ENCODE measurements at places on chromosomes 1 and 21. TPM values are rescaled to one million over a fixed set of nuclear protein-coding genes. Genes with fewer than 3 reads are reported as not detected.
A peak's percentile ranks its signal among the peaks of the same experiment; 100 is the strongest.

- no peak for DNase-seq
Observed at GRCh38 chr1:247273013-247273412, 17.1 kb downstream of the VN1R5 start.

DNA sequence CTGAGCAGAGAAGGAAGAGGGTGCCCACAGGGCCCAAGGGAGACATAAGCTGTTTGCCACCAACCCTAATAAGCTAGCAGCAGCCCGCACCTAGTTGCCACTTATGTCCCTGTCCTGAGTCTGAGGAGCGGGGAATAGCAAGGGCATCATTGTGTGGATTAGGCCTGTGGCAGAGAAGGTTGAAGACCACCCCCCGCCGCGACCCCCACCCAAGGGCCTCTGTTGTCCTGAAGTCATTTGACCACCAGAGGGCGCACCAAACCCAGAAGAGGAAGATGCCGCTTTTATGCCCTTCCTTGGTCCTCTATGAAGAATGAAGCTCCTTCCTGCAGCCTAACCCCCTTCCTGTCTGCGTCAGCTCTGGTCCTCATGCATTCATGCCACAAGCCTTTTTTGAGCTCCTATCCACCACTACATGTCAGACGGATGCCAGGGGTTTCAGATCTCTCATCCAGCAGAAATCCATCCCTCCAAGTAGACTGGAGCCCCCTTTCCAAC is 16.6 kb downstream of the RHBG start:
- peak; percentile 55 for DNase-seq

- no peak for DNase-seq
Observed at GRCh38 chr1:181451661-181452230, 31.6 kb upstream of the CACNA1E start.

The SLC44A5 gene
- 8.0 TPM for total RNA-seq

GRCh38 chr1:204970937-204971336 is 72.1 kb upstream of the CNTN2 start:
- DNase-seq, result no peak

The FMOD gene
- total RNA-seq, result not detected

The HAO2 gene
- total RNA-seq, result not detected

GRCh38 chr1:14952626-14953314 is 200.8 kb upstream of the TMEM51 start:
- DNase-seq, result peak; percentile 96

DNA sequence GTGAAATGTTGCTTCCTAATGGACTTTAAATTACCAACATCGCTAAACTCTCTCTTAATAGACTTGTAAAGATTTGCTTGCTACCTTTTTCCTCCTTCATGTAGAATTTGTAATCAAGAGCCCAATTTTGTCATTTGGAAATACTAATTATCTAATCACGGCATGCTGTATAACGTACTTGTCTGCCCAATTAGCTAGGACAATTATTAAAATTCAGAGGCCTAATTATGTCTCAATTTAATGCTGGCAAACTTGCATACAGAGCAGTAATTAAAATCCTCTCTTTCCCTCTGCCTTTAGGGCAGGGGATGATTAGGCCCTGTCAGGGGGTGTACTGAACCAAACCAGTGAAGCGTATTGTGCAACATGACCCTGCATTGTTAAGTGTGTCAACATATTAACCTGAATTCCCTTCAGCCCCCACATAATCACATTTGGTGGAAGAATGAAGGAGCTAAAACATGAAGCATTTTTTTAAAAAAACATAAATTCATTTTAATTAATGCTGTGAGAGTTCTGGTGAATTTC is 137.4 kb upstream of the BARHL2 start:
- no peak for DNase-seq

- DNase-seq, result no peak
Observed at GRCh38 chr1:22773981-22774832, 63.6 kb downstream of the EPHB2 start.

DNA sequence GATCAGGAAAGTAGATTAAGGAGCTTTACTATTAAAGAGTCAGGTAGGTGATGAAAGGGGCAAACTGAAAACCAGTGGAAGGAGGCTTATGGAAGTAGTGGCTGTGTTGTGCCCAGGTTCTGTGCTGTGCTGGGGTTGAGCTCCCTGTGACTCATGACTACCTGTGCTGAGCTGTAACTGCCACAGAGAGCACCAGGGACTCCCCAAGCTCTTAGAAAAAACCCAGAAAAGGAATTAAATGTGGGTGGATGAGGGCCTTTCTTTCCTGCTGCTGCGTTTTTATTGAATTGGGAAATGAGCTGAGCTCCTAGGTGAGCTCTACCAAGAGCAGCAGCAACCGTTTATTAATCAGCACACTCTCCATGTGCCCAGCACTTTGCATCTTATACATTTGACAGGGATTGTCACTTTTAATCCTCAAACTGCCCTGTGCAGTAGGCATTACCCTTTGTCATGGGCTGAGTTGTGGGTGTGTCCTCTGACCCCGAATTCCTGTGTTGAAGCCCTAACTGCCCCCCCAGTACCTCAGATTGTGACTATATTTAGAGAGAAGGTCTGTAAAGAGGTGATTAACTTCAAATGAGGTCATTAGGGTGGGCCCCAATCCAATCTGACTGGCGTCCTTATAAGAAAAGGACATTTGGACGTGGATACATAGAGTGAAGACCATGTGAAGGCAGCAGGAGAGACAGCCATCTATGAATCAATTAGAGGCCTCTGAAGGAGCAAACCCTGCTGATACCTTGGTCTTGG is 65.4 kb downstream of the AK4 start:
- DNase-seq, result no peak

GRCh38 chr1:170503665-170504064 is 28.3 kb upstream of the GORAB start:
- DNase-seq, result no peak

The SLAMF7 gene
- total RNA-seq, result not detected

The LCE1E gene
- total RNA-seq, result not detected

GRCh38 chr1:184298440-184299405 is 88.1 kb upstream of the C1orf21 start:
- DNase-seq, result no peak

The RXFP4 gene
- total RNA-seq, result not detected

GRCh38 chr1:220226752-220227151 is 45.5 kb downstream of the RAB3GAP2 start:
- no peak for DNase-seq

The LCE1C gene
- not detected for total RNA-seq

The OLFML3 gene
- 5.1 TPM for total RNA-seq

DNA sequence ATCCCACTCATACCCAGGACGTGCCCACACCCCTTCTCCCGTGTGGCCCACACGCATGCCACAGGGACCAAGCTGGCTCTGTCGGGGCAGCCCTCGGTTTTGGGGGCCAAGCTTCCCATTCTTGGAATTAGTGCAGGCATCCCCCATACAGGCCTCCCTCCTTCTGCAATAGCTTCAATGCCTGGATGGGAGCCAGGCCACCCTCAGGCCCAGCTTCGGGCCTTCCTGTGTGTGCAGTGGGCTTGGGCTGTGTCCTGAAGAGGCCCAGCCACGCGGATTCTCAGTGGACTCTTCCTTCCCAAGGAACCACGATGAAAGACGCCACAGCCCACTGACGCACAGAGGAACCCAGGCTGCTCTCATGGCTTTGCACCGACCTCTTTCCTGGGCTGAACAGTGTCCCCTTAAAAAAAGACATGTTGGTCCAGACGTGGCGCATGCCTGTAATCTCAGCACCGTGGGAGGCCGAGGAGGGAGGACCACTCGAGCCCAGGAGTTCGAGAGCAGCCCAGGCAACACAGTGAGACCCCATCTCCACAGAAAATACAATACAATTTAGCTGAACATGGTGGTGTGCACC is 3.4 kb downstream of the KRTAP10-11 start:
- no peak for DNase-seq

DNA sequence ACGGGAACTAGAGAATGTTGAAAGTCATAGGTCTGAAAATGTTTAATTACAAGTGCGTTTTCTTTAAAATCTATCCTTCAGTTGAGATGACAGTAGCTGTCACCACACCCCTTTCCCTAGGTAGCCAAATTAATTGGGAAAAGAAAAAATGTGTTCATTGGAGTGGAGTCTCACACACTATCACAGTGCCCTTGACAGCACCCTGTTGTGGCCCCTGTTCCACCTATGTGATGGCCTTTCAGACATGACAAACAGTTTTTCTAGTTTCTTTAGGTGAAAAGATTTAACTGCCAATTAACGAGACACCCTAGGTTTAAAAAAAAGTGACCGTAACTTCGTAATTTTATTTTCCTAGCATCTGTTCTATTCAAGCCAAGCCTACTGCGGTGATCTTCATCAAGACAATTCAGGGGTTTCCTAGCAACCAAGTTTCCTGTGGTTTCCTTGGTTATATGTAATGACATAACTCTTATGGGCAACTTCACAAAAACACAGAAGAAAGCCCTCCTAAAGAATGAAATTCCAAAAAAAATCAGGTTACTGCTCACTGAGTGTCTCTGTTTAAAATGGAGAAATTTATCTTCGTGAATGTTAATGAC is 298.3 kb downstream of the PDE4B start:
- DNase-seq, result no peak

DNA sequence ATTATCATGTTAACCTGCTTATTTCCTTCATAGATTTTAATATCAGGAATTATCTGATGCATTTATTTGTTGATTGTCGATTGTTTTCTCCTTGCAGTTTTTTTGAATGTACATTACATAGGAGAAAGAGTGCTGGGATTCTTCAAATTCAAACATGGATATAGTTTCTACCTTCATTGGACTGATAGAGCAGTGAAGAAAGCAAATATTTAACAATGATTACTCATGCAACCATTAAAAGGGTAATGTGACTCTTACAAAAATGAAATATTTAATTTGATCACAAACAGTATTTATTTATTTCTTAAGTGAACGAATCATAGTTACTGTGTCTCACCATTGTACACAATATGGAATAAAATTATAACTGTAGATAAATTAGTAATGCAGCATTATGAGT is 350.9 kb downstream of the BRINP3 start:
- no peak for DNase-seq

- no peak for DNase-seq
Observed at GRCh38 chr1:9792156-9793042, 31.4 kb downstream of the CLSTN1 start.

- no peak for DNase-seq
Observed at GRCh38 chr21:38881131-38881530, 75.4 kb downstream of the ETS2 start.

The PERM1 gene
- not detected for total RNA-seq

- no peak for DNase-seq
Observed at GRCh38 chr1:227604446-227604845, 41.1 kb downstream of the ZNF678 start.

- peak; percentile 70 for DNase-seq
Observed at GRCh38 chr1:6026095-6026809, 19.4 kb upstream of the KCNAB2 start.

DNA sequence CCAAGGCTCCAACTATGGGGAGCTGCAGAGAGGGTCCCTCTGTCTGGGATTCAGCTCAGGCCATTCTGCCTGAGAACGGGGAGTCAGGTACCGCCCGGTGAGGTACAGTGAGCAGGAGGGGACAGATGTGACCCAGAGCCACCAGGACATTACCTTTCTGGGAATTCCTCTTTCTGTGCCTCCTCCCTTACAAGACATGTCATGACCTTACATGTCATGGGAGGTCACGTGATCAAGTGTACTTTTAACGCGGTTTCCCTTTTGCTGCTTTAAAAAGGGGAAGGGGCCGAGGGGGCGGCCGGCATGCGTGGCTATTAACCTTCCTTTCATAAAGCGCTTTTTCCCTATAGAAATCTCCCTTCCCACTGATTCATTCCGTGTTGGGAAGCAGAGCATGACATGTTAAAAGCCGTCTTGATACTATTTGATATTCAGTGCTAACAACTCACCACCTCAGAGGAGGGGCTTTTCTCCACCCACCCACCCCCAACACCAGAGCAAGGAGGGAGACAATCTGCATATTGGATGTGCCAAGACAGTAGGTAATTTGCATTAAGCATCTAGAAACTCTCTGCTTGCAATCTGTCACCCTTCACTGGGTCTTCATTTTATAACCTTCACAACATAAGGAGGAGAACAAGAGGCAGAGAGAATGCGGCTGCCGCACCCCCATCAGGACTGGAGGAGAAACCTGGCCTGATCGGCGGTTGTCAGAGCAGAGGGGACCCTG is 113.6 kb upstream of the VAMP3 start:
- DNase-seq, result no peak

The IGSF9 gene
- not detected for total RNA-seq

The LAMB3 gene
- 0.10 TPM for total RNA-seq

- no peak for DNase-seq
Observed at GRCh38 chr1:201637282-201638079, 98.6 kb downstream of the NAV1 start.

GRCh38 chr1:246587032-246587431 is 20.8 kb downstream of the CNST start:
- DNase-seq, result no peak

The TMEM50A gene
- 51.2 TPM for total RNA-seq

DNA sequence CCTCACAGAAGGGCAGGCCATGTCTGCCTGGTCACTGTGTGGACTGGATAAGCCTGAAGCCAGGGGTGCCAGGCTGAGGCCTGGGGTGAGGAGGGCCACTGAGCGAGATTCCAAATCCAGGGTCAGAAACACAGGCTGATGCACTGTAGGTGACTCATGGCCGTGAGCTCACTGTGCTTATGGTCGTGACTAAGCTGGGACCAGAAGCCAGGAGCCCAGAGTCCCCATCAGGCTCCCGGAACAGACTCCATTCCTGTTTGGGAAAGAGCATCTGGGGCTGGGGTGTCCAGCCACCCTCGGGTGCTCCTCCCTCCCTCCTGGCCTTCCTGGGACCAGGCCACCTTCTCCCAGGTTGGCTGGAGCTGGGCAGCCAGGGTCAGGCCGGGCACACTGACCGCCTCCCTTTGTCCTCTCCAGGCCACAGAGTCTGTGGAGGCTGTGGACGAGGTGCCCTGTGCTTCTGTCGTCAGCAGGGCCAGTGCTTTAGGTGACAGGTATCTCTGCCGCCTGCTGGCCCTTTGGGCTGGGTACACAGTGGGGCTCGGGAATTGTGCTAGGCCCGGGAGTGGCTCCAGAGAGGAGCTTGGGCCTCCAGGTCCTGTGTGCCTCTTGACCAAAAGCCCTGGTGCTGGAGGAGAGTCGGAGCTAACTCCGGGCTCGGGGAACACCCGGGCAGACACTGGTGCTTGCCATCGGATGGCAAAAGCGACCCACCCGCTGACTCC is 36.7 kb downstream of the AJAP1 start:
- no peak for DNase-seq

The SNAPIN gene
- total RNA-seq, result 25.7 TPM

DNA sequence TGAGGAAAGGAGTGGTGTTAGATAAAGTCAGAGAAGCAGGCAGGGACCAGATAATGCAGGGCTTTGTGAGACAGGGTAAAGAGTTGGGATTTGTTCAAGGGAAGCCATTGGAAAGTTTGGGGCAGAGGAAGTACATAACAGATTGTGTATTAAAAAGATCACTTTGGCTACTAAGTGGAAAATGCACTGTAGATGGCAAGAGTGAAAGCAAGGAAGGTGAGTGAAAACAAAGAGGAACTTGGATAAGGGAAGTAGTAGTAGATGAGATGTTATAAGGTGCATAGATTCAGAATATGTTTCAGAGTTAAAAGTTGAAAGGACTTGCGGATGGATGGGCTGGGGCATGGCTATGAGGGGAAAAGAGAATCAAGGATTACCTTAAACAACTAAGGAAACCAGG is 17.4 kb downstream of the MRPL39 start:
- no peak for DNase-seq

GRCh38 chr1:107535091-107535490 is 394.3 kb downstream of the NTNG1 start:
- DNase-seq, result no peak

- no peak for DNase-seq
Observed at GRCh38 chr1:246448373-246448772, 58.7 kb downstream of the SMYD3 start.

The TDRD5 gene
- total RNA-seq, result not detected

- DNase-seq, result no peak
Observed at GRCh38 chr1:98903261-98903660, 101.4 kb downstream of the PLPPR5 start.
